ENCODE measurements at places on chromosomes 6 and 20.

GRCh38 chr6:7730784-7731227 is 4.9 kb downstream of the BMP6 start:
- DNase-seq, result no peak

DNA sequence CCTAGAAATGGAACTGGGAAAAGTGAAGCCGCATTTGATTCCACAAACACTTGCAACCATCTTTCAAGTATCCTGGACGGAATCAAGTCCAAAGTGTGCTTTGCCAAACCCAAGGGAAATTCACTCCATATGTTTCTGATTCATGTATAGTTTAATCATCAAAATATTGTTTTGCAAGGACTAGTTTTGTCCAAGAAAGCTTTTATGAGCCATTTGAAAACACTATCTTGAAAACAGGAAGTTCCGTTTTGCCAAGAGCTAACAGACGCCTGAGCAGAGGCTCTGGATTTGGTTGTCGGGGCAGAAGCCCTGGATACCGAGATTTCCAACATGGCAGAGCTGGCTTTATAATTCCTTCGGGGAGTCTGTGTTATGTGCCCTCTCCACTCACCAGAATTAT is 251.1 kb downstream of the PHACTR1 start:
- no peak for DNase-seq

- DNase-seq, result no peak
Observed at GRCh38 chr20:24469116-24469893, at the start of gene SYNDIG1. SYNDIG1 (plus strand) TSS chr20:24469629; CDS start chr20:24543098, 73,469 bp downstream.

DNA sequence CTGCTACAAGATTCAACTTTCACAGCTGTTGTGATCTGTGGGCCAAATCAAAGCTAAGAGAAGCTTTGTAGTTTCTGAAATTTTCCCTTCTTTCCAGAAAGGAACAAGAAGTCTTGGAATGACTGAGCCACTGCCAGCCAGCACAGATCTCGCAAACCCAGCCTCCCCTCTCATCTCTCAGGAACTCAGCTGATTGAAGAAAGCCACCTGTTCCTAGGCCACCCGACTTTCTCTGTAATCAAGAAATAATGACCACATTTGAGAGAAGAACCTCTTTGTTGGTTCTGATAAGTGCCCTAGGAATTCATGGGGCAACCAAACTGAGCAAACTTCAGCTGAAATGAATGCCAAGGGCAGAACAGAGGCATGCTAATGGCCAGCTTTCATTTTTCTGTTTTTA is 61.7 kb downstream of the HDGFL1 start:
- DNase-seq, result no peak

GRCh38 chr6:143158113-143158581 is 97.5 kb downstream of the AIG1 start:
- no peak for DNase-seq

- DNase-seq, result no peak
Observed at GRCh38 chr6:35148167-35148741, 7.1 kb upstream of the TCP11 start.

Measured in erythroblast (primary cell).